ENCODE measurements at places on chromosomes 6 and 20. TPM values are rescaled to one million over a fixed set of nuclear protein-coding genes. Genes with fewer than 3 reads are reported as not detected.

DNA sequence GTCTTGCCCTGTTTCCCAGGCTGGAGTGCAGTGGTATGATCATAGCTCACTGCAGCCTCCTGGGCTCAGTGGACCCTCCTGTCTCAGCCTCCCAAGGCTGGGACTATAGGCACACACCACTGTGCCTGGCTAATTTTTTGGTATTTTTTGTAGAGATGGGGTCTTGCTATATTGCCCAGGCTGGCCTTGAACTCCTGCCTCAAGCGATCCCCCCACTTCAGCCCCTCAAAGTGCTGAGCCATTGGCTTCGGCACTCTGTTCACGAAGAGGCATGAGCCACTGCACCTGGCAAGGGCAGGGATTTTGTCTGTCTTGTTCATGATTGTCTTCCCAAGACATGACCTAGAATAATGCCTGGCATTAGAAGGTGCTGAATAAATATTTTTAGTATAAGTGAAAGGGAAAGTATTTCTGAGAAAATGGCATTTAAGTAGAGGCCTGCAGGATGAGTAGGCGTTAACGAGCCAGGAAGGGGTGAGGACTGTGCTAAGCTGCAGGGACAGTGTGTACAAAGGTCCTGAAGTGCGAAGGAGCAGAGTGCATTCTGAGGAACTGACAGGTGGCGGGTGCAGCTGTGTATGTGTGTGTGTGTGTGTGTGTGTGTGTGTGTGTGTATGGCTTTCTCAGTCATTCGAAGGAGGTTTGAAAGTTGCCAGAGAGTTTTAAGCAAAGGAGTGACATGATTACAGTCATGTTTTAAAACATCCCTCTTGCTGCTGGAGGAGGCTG, 43.0 kb downstream of the VEGFA start:
- no peak overlapping the region for H3K27ac ChIP-seq
- H3K27me3 ChIP-seq = no peaks in the 10 kb centered on the region
- H3K36me3 ChIP-seq = no peaks in the 10 kb centered on the region
- H3K4me1 ChIP-seq = no peaks in the 10 kb centered on the region

Gene WFDC2
- 59.6 TPM for total RNA-seq

DNA sequence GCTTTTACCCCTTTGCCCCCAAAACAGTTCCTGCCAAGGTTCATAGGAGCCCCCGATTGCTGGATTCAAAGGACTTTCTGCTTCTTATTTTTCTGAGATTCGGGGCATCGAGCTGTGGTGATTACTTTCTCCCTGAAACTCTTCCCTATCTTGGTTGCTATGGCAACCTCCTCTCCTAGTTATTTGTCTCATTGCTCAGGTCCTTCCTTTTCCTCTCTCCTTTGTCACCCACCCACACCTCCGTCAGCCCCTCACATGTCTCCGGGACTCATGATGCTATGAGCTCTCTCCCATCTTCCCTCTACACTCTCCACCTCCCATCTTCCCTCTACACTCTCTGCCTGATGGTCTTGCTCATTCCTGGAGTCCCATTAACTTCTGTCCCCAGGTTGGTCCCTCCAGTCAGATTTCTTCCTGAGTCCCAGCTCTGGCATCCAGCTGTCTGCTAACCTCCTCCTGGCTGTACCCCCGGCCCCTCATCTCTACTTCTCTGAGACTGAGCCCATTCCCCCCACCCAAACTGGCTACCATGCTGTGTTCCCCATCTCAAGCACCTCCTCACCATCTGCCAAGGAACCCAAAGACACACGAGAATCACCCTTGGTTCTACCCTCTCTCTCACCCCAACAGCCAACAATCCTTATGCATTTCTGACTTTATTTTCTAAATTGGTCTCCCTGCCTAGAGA, 30.2 kb upstream of the NNAT start:
- DNase-seq = no peak
- H3K27me3 ChIP-seq = no peaks in the 10 kb centered on the region
- H3K4me1 ChIP-seq = no peaks in the 10 kb centered on the region

GRCh38 chr20:44716309-44717106, 1.3 kb downstream of the CCN5 start:
- H3K4me3 ChIP-seq = no peak overlapping the region
- no peaks in the 10 kb centered on the region for H3K4me1 ChIP-seq
- H3K27ac ChIP-seq = no peak overlapping the region
- no peaks in the 10 kb centered on the region for H3K27me3 ChIP-seq

- no peaks in the 10 kb centered on the region for H3K36me3 ChIP-seq
- no peak overlapping the region for H3K4me3 ChIP-seq
- no peak overlapping the region for H3K27ac ChIP-seq
These were observed 63.7 kb downstream of the ALDH5A1 start for GRCh38 chr6:24558516-24558915.

Gene C6orf52
- 2.3 TPM for total RNA-seq

Gene GNMT
- total RNA-seq = 1.1 TPM

DNA sequence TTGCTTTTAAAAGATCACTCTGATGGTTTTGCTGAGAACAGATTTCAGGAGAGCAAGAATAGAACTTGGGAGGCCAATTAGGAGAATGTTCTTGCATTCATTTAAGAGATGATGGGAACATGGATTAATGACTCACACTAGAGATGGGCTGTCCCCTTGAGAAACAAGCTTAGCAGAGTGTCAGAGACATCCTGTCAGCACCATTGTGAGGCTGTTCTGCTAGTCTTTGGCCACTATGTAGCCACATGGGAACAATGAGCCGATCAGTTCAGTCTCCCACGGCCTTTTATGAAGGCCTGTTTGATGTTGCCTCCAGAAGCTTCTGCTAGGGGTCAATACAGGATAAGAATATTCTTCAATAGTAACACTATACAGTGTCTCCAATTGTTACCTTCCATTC, 113.0 kb upstream of the EYA4 start:
- no peak for DNase-seq
- no peak overlapping the region for H3K27ac ChIP-seq
- H3K27me3 ChIP-seq = no peaks in the 10 kb centered on the region
- H3K4me1 ChIP-seq = no peaks in the 10 kb centered on the region
- H3K4me3 ChIP-seq = no peak overlapping the region
- no peaks in the 10 kb centered on the region for H3K36me3 ChIP-seq

Gene CRIP3
- total RNA-seq = 15.3 TPM

Gene TINAG
- not detected for total RNA-seq

Gene MYBL2
- 165 TPM for total RNA-seq

Gene CEP250
- 33.9 TPM for total RNA-seq

DNA sequence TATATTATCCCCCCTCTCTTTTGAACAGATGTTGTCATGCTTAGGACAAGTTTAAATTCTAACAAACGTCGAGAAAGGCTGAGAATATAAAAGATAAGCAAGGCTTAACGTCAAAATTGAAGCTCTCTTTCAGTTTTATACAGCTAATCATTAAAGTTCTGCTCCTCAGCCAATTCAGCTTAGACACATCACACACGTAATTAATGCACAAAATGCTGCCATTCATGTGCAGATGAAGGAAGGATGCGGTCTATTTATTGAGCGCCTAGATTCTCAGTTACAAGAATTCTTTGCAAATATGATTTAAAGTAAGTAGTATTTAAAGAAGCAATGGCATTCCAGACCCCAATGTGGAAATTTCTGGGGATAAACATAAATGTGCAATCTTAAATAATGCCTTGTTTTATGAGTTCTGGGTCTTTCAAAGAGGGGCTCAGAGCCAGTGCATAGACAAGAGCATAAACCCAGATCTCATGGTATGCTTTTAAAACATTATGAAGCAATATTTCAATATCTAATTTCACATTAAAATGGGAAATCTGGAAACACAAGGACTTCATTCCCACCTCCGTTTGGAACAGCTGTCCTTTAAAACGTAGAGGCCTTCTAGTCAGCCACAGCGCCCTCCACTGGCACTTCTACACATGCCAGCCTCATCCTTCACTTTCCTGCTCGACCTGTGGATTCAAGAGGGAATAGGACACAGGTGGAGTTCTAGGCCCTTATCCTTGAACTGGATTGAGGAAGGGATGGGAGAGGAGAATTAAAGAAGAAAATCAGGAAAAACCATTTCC, 85.8 kb downstream of the LYRM4 start:
- H3K4me1 ChIP-seq = peaks cover 2% of the 10 kb centered on the region
- DNase-seq = peak; percentile 74
- no peaks in the 10 kb centered on the region for H3K27me3 ChIP-seq
- H3K27ac ChIP-seq = no peak overlapping the region
- H3K36me3 ChIP-seq = no peaks in the 10 kb centered on the region

GRCh38 chr6:104332364-104332763, 527.4 kb downstream of the HACE1 start:
- no peak for DNase-seq
- H3K27me3 ChIP-seq = no peaks in the 10 kb centered on the region
- no peaks in the 10 kb centered on the region for H3K4me1 ChIP-seq
- H3K4me3 ChIP-seq = no peak overlapping the region

Data from H9 (cell line).